ENCODE measurements at places on chromosomes 3 and 15.

GRCh38 chr15:62244762-62245161 lies 79.7 kb upstream of the C2CD4B start:
- DNase-seq = no peak

DNA sequence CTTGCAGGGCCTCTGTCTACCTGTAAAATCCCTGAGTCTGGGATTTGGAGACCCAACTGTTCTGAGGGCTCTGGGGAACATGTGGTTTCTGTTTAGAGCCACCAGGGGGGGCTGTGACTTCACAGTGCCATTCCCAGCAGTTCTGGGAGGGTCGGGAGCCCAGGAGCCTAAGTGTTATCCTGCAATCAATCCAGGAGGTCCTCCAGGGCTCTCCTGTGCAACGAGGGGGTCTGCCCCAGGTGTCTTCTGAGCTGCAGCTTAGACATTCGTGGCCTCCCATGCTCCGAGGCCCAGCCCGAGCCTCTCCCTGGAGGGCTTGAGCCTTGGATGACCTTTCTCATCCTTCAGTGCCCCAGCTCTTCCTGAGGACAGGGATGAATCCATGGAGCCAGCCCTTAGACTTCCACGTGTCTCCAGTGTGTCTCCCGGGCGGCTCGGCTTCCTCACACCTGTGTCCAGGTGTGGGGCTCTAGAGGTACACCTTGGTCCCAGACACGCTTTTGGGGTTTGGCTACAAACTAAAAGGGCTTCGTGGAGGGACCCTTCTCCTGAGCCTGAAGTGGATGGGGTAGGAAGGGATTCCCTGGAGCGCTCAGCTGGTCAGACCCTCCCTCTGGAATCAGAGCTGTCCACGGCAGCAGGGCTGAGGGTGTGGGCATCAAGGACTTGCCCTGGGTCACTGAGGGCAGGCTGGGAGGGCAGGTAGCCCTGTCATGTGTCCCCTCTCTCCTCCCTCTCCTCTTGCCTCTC lies 20.3 kb upstream of the ABTB1 start:
- DNase-seq = peak; percentile 79

DNA sequence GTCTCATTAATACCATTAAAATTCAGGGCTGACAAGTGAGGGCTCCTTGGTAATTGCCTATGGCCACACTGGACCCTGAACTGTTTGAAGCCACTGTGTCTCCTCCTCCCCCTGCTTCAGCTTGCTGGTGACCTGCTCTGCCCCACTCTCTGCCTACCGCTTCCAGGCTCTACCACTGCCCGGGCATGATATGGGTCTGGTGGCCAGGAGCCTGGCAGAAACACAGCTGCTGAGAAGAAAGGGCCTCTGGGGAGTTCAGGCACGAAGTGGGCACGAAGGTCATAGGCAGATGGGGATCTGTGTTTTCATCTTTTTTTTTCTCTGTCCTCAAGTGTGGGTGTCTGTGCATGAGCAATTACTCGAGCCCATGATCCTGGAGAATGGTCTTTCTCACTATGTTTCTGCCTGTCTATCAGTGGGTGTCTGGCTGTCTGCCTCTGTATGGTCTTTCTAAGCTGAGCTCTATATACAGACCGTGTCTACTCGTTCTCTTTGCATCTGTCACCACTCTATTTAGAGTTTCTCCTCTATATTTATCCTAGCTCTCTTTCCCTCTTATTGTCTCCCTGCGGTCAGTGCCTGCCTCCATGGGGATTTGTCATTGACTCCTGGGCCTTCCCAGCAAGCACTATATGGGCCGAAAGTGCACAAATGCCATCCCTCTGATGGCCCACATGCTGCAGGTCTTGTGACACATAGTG lies 42.1 kb upstream of the EPHB1 start:
- no peak for DNase-seq

DNA sequence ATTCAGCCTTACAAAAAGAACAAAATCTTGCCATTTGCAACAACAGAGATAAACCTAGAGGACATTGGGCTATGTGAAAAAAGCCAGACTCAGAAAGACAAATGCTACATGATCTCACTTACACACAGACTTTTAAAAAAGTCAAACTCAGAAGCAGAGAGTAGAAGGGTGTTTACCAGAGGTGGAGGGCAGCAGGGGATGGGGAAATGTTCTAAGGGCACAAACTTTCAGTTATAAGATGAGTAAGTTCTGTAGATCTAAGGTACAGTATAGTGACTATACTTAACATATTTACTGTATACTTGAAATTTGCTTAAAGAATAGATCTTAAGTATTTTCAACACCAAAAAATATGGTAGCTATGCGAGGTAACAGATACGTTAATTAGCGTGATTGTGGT lies 3.0 kb downstream of the MYEF2 start:
- DNase-seq = no peak

GRCh38 chr15:69664572-69665571 lies 212.3 kb downstream of the RPLP1 start:
- no peak for DNase-seq

DNA sequence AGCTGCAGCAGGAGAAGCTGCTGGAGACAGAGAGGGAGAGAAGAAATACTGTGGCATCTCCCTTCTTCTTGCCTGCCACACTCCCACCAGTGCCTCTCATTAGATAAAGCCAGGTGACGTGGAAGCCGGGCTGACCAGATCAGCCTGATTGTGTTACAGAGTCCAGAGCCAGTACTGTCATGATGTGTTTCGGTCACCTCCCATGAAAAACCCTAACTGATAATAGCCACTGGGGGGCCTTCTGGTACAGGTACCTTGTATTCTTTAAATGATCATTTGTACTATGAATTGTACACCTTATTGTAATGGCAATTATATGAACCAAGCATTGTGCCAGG lies 125.8 kb upstream of the TMEM108 start:
- DNase-seq = no peak

- DNase-seq = no peak
These were observed 15.4 kb upstream of the OXTR start for GRCh38 chr3:8784676-8785435.

DNA sequence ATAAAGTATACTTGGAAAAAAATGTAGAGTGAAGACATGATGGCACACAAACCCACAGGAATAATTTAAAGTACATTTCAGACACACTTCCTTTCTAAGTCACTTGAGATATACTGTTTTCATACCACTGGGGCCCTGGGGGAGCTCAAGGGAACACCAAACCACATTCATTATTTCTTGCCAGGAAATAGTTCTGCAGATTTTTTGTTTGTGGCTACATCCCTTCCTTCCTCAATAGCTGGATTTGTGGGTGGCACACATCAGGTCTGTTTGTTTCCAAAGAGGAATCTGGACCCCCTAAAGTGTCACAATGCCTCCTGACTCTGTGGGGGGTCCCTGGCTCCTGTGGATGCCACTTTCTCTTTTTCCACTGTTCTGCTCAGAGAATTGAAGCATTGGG lies 153.5 kb upstream of the COL8A1 start:
- no peak for DNase-seq

GRCh38 chr15:75982468-75982867 lies 29.8 kb downstream of the NRG4 start:
- DNase-seq = no peak

DNA sequence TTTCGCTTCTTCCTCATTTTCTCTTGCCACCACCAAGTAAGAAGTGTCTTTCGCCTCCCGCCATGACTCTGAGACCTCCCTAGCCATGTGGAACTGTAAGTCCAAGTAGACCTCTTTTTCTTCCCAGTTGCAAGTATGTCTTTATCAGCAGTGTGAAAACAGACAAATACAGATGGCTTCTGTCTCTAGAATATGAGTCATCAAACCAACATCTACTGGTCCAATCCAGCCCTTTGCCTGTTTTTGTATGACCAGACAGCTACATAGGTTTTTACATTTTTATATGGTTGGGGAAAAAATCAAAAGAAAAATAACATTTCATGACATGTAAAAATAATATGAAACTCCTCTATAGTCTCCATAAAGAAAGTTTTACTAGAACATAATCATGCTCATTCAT lies 118.7 kb upstream of the PTPRG start:
- no peak for DNase-seq

DNA sequence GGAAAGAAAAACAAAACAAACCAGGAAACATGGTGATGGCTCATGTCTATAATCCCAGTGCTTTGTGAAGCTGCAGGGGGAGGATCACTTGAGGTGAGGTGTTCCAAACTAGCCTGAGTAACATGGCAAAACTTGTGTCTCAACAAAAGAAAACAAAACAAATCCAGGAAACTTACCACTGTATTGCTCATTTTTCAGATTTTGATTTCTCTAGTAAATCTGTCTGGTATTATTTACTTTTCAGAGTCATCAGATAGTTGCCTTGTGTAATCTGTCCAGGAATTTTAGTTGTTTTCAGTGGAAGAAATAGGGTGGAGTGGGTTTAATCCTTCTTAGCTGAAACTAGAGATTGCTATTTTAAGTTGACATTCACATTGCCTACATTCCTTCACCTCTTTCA lies 91.8 kb upstream of the ALCAM start:
- no peak for DNase-seq

DNA sequence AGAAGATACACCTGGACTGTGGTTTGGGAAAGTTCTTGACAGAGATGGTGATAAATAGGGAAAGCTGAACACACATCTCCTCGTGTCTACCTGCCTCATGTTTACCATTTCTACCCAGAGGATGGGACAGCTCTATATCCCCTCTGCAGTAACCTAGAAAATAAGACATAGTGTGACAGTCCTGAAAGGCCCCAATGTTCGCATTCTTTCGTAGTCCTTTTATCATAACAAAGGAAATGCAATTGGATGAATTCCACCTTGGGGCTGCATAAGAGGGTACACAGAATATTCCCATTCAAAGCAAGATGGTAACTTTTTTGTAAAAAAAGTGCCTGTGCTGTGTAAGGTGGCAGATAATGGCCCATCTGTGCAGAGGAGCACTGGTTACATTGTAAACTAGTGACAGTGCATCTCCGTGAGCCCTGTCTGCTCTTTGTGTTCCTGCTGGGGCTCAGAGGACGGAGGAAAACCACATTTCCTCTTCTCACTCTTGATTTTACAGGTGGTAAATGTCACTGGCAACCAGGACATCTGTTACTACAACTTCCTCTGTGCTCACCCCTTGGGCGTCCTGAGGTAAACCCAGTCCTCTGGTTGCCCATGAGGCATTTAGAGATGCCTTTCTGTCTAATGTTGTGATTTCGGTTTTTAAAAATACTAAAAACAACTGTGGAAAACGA lies 74.3 kb downstream of the SIDT1 start:
- no peak for DNase-seq

DNA sequence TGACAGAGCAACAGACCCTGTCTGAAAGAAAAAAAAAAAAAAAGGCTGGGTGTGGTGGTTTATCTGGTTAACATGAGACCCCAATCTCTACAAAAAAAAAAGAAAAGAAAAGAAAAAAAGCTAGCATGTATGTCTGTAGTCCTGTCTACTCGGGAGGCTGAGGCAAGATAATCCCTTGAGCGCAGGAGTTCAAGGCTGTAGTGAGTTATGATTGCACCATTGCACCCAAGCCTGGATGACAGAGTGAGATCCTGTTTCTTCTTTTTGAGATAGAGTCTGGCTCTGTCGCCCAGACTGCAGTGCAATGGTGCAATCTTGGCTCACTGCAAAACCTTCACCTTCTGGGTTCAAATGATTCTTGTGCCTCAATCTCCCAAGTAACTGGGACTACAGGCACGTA lies 8.4 kb upstream of the DHX30 start:
- no peak for DNase-seq
